NCI-H1436 (cell line): ENCODE measurements at places on chromosomes 6 and 20.

DNA sequence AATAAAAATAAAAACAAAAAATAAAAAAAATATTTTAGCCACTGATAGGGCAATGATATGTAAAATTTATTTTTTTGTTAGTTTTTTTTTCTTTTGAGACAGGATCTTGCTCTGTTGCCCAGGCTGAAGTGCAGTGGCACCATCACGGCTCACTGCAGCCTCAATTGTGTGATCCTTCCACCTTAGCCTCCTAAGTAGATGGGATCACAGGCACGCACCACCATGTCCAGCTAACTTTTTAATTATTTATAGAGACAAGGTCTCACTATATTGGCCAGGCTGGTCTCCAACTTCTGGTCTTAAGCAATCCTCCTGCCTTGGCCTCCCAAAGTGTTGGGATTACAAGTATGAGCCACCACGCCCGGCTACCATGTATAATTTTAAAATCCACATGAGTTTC, 59.4 kb downstream of the RIOK1 start:
- no peak for DNase-seq

DNA sequence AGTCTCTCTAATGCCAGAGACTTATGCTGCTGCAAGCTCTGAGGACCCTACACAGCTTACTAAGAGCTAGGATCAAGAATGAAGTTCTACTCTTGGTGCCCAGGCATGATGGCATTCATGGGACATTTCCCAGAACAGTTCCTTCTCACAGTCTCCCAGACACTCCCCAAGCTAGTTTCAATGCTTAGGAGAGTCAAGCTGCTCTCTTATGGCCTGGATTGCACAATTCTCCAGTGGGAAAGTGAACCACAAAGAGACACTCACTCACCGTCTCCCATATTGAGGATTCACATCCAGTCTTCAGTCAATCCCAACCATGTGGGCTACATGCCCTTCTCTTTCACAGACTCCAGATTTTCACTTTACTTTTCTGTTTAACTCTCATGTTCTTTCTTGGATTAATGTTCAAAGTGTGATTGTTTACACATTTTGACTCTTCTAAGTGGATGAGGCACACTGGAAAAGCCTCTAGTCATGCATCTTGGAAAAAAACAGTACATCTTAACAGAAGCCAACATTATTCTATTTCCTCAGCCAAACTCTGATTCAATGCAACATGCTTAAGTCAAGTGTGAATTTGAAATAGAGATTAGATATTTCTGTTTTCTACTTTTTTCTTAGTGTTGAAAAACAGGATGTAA, 447.8 kb upstream of the BTBD3 start:
- no peak for DNase-seq

DNA sequence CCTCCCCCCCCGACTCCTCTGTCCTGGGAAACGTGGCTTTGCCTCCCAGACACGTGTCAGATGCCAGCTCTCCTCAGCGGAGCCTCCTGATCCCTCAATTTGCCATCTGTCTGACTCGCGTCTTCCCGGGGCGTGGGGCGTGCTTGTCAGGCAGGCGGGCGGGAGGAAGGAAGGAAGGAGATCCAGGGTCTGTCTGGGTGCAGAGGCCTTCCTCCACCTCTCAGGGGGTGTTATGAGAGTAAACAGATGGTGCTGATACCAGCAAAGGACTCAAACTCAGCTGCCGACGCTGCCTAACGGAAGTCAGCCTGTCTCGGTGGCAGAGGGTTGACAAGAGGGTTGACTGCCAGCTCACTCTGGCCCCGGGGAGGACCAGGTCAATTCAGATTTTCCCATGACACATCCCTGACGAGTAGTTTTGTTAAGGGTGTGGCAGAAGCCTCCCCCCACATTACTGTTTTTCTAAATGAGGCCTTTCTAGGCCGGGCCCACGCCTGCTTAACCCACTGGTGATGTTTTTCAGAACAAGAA, 17.0 kb downstream of the UQCC2 start:
- DNase-seq: no peak

DNA sequence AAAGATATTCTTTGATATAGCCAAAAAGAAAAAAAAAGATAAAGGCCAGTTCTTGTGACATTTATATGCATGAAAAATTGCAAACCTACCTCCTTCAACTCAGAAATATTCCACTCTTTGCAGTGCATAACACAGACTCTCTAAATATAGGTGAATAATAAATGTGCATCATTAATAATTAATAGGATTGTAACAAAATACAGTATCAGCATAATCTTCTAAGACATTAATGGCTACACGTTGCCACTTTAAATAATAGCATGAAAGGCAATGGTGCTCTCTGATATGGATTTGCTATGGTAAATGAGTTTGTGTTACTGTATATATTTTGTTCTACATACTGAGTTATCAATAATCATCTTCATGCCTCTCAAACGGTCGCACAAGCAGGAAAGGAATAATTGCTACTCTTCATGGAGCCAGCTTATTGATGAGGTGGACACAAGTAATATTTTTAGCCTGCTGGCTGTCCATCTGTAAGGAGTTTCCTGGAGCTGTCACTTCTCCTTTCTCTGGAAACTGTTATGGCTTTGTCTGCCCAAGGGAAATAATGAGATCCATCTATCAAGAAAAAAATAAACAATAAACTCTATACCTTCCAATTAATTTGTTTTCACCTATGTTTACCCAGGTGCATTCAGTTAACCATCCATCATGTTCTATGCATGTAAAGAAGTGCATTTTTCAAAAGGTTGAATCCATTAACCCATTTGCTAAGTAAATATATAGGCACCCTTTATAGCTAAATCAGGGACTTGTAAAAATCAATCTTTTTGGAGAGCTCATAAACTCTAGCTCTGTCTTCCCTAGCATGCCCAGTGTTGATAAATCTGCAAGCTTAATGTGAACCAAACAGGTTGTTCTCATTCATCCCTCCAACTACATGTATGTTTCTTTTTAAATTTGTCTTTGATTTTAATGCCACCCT, 253.0 kb downstream of the NKAIN2 start:
- peak; percentile 88 for DNase-seq

DNA sequence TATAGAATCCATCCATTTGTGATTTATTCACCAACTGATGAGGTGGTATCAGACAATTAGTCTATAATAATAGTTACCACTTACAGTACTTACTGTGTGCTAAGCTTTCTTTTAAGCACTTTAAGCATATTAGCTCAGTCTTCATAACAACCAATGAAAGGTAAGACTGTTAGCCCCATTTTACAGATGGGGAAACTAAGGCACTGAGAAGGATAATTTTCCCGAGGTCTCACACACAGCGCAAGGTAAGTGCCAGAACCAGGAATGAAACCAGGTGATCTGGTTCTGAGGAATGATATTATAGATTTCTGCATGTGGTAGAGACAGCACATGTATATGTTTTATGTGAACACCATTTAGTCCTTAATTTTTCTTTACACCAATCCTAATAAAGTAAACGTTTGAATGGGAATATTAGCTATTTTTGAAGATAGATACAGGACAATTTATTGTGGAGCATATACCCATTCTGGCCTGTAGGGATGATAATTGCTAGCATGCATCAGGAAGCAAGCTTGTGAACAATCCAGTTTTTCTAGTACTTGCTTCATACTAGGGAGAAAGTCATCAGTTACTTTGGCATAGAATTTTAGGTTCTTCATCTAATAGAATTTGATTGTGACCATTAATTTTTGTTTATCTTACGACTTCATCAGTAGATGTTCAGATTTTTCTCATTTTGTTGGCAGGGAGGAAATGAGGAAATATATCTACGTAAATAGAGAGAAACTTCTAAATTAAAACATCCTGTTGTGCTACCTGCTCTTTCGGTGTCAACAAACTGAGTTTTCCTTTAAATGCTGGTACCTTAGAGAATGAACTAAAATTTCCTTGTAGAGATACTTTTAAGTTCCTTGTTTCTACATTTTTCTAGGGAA, 3.0 kb downstream of the YWHAB start:
- DNase-seq: no peak

DNA sequence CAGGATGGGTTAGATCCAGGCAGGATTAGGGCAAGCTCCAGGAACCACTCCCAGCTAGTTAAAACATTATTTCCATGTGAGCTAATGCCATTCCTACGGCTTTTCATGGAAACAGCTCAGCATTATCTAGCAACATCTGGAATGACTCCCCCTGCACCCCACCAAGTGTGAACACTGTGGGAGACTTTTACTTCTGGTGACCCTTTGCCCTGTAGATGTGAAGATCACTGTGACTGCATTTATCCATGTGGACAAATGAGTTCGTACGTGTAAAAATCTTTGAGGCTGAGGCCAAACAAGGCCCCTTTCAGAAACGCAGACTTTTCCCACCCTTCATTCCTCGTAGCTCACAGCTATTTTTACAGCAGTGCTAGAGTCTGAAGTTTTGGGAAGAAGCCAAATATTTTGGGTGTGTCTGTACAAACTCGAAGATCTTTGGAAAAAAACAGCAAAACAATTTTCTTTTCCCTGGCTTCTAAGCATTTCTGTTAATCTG, 221.8 kb upstream of the SOX4 start:
- no peak for DNase-seq

DNA sequence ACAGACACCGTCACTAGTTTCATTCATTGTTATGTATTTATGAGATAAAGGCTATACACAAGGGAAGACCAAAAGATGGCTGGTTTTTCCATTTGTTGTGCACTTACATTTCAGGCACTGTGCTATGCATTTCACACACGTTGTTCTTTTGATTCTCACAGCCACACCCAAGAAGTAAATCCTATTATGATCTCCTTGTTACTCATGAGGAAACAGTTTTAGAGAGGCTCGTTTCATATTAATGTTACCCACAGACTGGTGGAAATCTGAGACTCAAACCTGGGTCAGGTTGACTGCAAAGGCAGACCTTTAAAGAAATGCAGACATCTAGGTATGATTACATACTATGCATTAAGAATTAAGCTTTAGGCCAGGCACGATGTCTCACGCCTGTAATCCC, 34.9 kb downstream of the SHLD1 start:
- no peak for DNase-seq

GRCh38 chr6:13978787-13979186, 54.0 kb downstream of the RNF182 start:
- DNase-seq: no peak

- no peak for DNase-seq
Measured at GRCh38 chr20:25369971-25370370, 20.7 kb downstream of the ABHD12 start.

GRCh38 chr20:63023071-63023935, 16.5 kb upstream of the BHLHE23 start:
- DNase-seq: no peak

DNA sequence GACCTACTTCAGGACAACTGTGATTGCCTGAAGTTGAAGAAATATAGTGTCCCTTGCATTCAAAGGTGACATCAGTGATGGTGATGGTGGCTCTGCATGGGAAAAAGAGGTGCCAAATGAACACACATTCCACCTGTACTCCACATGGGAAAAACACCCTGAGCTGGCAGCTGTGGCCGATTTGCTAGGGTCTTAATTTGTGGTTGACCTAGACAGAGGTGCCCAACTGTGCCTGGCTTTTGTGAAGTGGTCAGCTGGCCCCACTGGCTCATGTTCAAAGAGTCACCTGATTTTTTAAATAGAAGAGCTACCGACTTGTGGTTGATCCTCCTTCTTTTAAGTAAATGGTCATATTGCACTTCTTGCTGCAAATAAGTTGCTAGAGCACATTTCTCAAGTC, 7.6 kb upstream of the GCNT2 start:
- DNase-seq: no peak

GRCh38 chr6:153401751-153402150, 270.7 kb upstream of the RGS17 start:
- DNase-seq: no peak
